Fibroblast of the aortic adventitia (primary cell): ENCODE measurements at places on chromosomes 6 and 20. TPM values are rescaled to one million over a fixed set of nuclear protein-coding genes. Genes with fewer than 3 reads are reported as not detected.

The EPB41L1 gene
- 13.5 and 18.1 TPM in 2 replicates for total RNA-seq

The ERGIC3 gene
- total RNA-seq: 331 and 368 TPM in 2 replicates

The SLC12A5 gene
- not detected in 2 replicates for total RNA-seq

The ENPP3 gene
- not detected in 2 replicates for total RNA-seq

The RPL10A gene
- 778 and 1,853 TPM in 2 replicates for total RNA-seq

The OR2B6 gene
- total RNA-seq: not detected in 2 replicates

The NKAIN2 gene
- total RNA-seq: under 0.01 TPM in 1 of 2 replicates, not detected in the other

The POLR1C gene
- total RNA-seq: 27.0 and 45.7 TPM in 2 replicates

The SLC22A7 gene
- not detected in 2 replicates for total RNA-seq

The CALHM6 gene
- 0.18 and 1.6 TPM in 2 replicates for total RNA-seq
